ENCODE measurements at places on chromosomes 3 and 15.

DNA sequence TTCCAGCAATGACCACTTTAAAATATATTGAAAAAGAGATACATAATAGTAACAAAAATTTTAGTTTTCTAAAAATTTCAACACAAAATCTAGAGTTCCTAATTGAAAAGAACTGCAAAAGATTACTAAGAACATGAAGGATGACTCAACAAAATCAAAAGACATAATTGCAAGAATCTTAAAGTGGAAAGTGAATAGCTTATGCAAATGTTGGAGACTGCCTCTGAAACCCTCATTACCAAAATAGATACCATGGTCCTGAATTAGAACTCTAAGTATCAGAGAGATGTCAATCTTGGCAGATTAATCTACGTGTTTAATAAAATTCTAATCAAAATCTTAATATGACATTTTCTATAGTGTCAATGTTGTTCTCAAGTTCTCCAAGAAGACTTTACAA, 60.7 kb upstream of the SGO1 start:
- DNase-seq, result no peak

GRCh38 chr15:62449638-62450037, 284.6 kb upstream of the C2CD4B start:
- DNase-seq, result no peak

GRCh38 chr3:104901396-104901795, 465.3 kb upstream of the ALCAM start:
- DNase-seq, result no peak

GRCh38 chr3:46239301-46239938, 2.8 kb upstream of the CCR3 start:
- no peak for DNase-seq

- no peak for DNase-seq
Measured at GRCh38 chr3:149555927-149556326, 81.4 kb downstream of the TM4SF4 start.

- DNase-seq, result no peak
Measured at GRCh38 chr3:136819731-136820679, 1.1 kb downstream of the SLC35G2 start.

DNA sequence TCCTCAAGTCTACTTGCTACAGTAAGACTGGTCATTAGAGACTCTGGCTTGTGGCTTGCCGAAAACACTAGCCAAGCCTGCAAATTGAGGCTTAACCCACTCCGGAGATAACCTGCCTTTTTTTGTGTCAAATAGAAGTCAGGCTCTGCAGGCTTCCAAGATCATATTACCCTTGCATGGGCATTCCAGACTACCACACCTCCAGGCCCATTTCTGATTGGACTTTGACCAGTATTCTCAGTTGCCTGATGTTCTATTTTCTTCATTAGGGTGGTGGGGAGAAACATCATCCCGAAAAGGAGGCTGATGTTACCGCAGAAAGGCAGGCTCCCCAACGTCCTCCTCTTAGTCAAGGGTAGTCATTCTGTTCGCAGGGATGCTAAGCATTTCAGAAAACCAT, 68.1 kb upstream of the FOXP1 start:
- no peak for DNase-seq
